ENCODE measurements at places on chromosomes 7 and 10.

GRCh38 chr10:11894381-11895107 lies 71.4 kb downstream of the PROSER2 start:
- DNase-seq = no peak

DNA sequence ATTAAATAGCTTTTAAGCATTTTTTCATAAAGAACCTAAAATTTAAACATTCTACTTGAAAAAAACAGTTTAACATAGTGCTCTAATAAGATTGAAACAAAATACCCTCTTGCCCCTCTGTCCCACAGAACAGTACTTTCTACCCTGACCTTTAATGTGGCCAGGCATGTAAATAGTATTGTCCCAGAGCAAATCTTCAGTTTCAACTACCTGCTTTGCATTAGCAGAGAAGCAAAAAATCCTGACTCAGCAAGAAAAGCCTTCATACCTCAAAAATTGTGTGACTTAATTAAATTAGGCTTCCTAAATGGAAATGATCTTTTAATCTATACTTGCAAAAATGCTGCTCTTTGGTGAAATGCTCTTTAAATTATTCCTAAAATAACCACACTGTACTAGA lies 237.4 kb upstream of the AOAH start:
- DNase-seq = no peak

- no peak for DNase-seq
Measured at GRCh38 chr7:156499247-156499881, 141.2 kb upstream of the RNF32 start.

GRCh38 chr10:132329565-132330485 lies 2.2 kb upstream of the LRRC27 start:
- no peak for DNase-seq

DNA sequence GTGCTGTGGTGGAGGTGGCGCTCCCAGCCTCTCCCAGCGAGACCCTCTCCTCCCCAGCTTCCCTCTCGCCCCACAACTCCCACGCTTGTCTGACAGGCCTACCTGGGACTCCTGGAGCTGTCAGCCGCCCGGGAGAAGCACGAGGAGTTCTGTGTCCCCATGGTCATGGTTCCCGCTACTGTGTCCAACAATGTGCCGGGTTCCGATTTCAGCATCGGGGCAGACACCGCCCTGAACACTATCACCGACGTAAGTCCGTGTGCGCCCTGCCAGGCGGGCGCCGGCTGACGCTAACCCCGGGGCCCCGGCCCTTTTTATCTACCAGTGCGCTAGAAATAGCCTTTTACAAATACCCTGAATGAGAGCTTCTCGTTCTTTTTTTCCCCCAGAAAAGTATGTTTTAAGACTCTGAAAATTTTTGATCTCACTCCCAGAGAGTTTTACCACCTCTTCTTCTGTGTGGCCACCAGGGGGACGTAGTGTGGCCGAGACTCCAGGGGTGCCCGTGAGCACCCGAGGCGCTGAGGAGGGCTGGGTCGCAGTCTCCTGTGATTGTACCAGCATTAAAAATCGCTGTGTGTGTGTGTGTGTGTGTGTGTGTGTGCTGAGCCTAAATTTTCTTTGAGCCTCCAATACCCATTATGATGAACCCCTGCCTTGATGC lies 52.6 kb downstream of the PFKP start:
- DNase-seq = no peak

DNA sequence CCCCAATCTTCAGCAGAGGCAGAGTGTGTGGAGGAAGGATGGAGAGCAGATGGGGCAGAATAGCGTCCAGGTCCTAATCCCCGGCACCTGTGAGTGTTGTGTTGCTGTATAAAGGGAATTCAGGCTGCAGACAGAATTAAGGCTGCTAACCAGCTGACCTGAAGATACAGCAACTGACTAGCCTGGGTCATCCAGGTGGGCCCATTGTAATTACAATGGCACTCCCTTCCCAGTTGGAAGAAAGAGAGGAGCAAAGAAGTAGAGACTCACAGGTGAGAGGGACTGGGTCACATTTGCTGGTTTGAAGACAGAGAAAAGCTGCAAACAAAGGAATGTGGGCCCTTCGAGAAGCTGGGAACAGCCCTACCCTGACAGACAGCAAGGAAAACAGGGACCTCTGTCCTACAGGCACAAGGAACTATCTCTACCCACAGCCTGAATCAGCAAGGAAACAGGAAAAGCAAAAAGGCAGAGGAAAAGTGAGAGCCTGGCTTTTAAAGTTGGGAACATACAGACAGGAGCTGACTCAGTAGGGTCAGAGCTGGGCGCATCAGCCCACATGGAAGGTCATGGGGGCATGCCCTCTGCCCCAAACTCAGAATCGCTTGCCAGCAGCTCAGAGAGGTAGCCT lies 11.6 kb upstream of the TMEM72 start:
- no peak for DNase-seq

GRCh38 chr7:24924375-24924774 lies 55.6 kb downstream of the OSBPL3 start:
- no peak for DNase-seq

GRCh38 chr10:18647945-18648344 lies 3.4 kb downstream of the NSUN6 start:
- DNase-seq = no peak

DNA sequence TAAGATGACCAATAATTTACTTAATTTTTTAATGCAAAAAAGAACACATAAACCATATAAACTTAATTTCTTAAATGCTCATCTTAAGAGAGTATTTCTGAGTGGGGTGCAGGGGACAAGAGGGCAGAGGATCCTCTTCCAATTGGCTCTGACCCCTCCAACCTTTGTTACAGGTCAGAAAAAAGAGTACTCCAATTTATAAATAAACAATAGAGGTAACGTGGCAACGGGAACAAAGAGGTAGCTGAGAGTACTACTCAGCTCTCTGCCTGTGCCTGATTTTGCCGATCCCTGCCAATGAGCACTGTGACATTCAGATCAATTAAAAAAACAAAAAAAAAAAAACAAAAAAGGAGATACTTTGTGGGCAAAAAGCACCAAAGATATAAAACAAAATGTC lies 307.9 kb downstream of the PARD3 start:
- no peak for DNase-seq

- DNase-seq = peak; percentile 63
Measured at GRCh38 chr7:140230516-140230860, 53.7 kb upstream of the KDM7A start.

- no peak for DNase-seq
Measured at GRCh38 chr10:100980711-100981110, 6.6 kb downstream of the MRPL43 start.

DNA sequence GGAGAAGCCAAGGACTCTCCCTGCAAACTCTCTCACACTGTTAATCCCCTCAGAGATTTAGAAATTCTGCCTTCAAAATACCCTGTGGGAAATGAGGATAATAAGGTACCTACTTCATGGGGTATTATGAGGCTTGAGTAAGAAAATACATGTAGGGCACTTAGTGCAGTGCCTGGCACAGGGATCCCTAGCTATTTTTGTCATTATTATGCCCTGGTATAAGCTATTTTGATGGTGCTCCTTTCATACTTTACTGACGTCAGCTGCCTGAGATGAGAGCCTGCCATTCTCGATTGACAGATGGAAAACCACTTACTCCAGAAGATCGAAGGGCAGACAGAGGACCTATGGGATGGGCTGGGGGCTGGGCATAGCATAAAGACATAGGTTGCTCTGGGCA lies 30.1 kb downstream of the MKX start:
- DNase-seq = no peak

DNA sequence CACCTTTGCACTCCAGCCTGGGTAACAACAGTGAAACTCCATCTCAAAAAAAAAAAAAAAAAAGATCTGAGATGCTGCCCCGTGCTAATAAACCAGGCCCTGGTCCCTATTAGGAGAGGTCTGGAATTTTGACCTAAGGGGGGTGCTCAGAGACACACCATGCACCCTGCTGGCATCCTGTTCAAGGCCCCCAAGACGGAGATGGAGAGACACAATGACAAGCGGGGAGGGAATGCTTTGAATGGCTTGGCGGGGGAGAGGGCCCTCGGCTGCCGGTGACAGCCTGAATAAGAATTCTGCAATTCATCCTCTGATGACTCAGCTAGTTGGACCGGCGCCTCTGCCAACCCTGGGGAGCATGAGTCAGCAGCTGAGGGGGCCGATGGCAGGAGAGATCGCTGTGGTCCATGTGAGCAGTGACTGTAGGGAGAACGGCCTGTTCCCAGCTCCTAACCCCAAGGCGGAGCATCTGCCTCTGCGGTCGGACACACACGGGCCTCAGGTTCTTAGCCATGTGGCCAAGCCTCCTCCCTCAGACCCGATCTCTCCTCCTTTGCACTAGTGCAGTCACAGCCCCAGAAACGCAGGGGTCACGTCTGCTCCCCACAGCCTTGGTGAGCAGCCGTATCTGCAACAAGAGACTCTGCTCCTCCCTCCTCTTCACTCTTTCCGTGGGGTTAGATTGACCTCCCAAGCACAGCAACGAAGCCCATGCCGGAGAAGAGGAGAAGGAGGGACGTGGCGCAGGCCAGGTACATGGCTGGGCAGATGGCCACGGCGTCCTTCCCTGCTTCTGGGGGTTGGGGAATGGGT lies 14.9 kb downstream of the TRIM56 start:
- peak; percentile 28 for DNase-seq

Data from stimulated activated CD8-positive, alpha-beta memory T cell treated with anti-CD3 and anti-CD28 coated beads, Interleukin-4, amount 100 ng/mL, for 1 hour (primary cell).